ENCODE measurements at places on chromosomes 7 and 10.

DNA sequence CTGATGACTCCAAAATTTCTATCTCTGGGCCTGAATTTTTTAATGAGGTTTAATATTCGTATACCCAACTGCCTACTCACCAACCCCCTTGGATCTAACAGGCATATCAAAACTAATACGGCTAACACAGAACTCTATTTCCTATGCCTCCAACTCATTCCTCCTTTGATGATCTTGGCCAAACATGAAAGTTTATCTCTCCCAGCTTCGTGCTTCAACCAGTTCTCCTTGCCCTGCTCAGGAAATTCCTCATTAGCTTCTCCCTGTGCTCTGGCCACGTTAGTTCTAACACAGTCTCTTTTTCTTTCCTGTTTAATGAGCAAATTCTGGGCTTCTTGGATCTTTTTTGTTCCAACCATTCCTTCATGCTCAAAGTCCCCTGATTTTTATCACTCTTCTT lies 138.9 kb upstream of the PTN start:
- DNase-seq: no peak

DNA sequence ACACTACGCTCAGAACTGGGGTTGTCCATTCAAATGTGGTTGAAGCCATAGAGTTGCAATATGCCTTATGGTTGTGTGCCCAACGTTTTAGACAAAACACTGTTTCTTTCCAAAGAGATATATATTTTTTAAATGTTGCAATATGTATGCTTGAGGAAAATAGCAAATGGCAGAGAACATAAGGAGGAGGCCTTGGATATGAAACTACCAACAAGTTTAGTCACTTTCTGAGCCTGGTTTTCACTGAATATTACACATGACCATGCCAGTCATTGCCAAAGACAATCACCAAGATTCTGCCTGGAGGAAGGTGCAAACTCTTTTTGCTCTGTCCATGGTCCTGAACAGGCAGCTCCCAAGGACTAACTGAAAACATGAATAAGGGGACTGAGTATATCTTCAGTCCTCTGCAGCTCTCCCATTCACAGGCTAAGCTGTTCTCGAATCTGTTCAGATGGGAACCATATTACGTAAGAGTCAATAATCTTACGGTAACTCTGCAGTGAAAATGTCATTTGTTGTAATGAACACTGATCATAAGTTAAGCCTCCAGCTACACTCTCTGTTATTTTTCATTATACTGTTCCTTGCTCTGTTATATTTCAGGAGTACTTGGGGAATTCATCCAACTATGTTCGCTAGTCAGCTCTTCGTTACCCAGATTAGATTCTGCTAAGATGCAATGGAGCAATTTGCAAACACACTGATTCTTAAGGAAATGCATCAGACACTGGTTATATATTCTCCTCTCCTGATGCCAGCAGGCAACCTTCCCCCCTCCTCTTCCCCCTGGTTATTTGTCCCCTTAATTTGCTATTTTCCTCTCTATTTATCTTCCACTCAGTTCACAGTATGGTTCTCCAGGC lies 90.7 kb upstream of the C1QL3 start:
- DNase-seq: no peak

- no peak for DNase-seq
Measured at GRCh38 chr10:47309408-47310089, 9.6 kb downstream of the GDF10 start.

DNA sequence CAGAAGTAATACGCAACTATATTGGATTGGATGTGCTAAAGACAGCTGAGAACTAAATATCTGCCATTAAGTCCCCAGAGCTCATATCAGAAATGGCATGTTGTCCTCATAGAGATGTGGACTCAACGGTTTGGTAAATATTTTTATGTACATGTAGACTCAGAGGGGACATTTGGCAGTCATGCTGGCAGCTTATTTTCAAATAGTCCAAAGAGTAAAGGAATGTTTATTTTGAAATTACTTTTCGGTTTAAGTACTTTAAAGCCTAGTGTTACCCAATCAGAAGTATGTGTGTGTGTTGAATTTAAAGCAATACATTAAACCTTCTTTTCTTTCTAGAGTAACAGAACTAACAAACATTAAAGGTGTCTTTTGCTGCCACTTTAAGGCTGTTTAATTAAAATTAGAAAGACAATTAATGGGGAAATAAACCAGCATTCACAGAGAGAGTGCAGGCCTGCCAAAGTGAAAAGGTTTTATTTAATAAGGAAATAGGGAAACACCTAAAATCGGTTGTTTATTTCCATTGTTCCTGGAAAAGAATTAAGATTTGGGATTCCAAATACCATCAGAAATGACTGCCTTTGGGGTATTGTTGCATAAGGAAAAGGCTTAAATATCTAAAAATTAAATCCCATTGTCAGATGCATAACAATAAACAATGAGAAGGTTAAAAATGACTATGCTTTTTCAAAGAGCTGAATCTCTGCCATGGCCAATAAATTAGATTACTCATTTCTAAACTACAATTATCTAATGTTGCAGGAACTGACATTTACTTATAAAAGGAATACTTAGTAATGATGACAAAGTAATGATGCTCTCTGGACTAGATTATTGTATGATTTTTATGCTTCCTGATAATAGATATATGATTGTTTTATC lies 113.4 kb upstream of the AHR start:
- DNase-seq: no peak

GRCh38 chr7:43163885-43164284 lies 51.4 kb downstream of the HECW1 start:
- no peak for DNase-seq

DNA sequence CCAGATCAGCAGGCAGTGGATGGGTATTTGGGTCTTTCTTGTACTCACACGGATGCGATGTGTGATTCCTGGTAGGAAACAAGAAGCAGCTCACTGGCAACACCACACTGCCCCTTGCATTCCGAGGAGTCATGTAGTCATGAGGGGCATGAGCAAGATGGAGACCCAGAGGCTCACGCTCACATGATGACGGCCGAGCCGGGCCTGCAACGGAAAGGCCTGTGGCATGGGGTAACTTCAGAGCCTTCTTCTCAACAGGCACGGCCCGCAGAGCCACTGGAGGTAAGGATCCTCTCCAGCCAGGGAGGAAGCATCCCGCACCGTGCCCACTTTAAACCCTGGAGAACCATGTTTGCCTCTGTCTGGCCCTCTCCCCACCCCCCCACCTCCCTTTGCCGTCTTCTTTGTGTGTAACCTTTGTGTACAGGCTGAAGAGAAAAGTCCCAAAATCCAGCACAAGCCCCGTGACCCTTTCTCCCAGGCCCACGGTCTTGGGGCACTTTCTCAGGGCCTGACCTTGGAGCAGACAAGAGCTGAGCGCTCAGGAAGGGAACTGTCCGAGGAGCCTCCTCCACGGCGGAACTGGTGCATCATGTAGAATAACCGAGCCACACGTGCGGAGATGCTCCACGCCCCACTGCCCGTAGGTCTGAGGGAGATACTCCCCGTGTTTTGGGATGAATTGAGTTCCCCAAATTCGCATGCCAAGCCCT lies 516.4 kb downstream of the DNAJB6 start:
- DNase-seq: no peak

GRCh38 chr7:31382722-31383121 lies 42.2 kb upstream of the NEUROD6 start:
- no peak for DNase-seq

- DNase-seq: no peak
Measured at GRCh38 chr7:47231032-47231431, 350.9 kb downstream of the TNS3 start.

GRCh38 chr7:121390617-121391016 lies 5.5 kb downstream of the FAM3C start:
- DNase-seq: no peak

DNA sequence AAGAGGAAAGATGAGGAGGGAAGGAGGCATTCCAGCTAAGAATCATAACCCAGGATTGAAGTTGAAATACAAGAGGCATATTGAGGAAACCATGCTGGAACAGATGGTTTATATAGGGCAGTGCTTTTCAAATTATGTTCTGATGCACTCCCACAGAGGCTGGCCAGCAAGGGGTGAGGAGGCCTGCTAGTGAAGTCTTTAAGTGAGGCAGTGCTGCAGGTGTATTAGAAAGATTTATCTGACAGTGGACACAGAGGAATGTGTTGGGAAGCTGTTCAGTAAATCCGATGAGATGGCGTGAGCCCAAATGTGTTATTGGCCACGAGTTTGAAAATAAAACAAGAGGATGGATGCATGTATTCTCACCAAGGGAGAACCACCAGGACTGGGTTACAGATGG lies 28.6 kb downstream of the REEP3 start:
- DNase-seq: no peak

- no peak for DNase-seq
Measured at GRCh38 chr7:154795014-154795413, 207.9 kb downstream of the PAXIP1 start.

- DNase-seq: no peak
Measured at GRCh38 chr7:29071203-29071874, 75.0 kb downstream of the CPVL start.

- DNase-seq: no peak
Measured at GRCh38 chr7:17807242-17807641, 133.1 kb downstream of the SNX13 start.

DNA sequence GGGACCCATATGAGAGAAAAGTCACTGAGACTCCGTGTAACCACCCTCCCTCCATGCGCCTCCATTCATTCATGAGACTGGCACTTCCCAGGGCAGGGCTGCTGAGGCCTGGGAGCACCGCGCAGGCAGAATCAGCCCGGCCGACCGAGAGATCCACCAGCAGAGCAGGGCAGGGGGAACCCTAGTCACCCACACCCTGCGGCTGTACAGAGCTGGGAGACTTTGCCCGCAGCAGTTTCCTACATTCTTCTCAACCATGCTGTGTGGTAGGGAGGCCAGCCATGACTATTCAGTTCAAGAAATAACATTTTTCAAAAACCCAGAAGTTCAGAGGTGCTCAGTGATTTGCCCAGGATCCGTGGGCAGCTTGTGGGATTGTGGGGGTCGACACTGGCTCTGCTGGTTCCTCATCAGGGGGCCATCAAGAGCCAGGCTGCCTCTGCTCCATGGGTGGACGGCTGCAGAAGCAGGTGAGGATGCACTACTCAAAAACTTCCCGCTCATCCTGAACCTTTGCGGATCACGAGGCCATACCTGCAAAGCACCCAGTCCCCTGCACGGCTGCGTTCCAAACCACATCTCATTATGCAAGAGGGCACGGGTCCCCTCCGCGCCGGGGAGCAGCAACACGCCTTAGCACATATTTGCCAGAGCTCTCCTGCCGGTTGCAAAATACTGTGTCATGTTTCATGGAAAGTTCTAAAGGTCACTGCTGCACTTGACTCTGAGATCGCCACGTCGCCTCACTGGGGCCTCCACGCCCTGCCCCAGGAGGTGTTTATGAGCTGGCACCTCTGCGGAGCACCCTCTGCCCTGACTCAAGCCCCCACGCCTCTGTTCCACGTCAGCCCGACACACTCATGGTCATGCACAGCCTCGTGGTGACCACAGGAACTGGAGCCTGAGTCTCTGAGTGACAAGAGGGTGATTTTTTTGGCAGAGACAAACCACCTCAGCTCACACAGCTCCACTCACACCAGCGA lies 132.0 kb downstream of the PRKAG2 start:
- DNase-seq: no peak

GRCh38 chr7:120981888-120982615 lies 6.5 kb upstream of the CPED1 start:
- DNase-seq: no peak

DNA sequence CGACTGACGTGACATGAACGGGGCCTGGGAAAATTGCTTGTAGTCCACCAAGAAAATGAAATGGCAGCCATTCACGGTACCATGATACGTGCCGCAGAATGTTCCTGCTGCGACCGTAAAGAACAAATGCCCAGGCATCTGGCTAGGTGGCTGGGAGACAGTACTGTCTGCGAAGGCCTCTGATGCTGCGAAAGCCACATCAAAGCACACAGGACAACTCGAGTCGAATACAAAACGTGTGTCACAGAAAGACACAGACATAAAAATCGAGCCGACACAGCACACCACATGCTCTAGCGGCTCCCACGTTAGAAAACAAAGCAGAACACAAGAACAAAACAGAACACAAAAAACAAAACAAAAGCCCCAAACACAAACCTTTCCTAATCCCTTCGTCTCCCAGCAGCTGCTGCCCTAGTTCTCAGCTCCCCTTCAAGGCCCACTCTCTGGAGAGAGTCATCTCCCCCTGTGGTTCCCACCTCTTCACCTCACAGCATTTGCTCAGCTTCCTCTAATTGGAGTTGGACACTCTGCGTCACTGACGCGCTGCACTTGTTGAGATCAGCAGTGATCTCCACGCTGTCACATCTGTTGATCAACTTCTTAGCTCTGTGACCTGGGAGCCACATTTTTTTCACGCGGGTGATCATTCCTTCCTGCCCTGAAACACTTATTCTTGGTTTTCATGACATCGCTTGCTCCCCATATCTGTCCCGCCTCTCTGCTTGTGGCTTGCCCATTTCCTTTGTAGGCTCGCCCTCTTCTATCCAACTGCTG lies 112.2 kb downstream of the CLEC2L start:
- peak; percentile 42 for DNase-seq

- DNase-seq: peak; percentile 58
Measured at GRCh38 chr10:70880077-70880534, 8.3 kb downstream of the PCBD1 start.

DNA sequence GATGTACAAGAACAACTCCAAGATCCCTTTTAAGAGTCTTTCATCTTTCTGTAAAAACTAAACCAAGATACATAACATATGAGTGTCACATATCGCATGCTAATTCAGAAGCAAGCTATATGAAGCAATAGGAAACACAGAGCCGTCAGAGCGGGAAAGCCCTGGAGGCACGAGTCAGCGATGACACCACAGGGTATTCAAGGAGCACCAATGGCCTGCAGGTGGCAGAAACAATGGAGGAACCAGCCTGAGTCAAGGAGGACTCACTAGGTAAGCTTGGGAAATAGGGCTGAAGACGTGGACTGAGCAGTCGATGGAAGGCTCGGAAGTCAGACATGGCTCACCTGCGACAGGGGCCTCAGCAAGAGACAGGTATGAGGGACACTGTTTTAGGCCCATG lies 214.4 kb downstream of the FAM107B start:
- peak; percentile 68 for DNase-seq

GRCh38 chr10:71761105-71761511 lies 12.2 kb downstream of the VSIR start:
- peak; percentile 35 for DNase-seq

DNA sequence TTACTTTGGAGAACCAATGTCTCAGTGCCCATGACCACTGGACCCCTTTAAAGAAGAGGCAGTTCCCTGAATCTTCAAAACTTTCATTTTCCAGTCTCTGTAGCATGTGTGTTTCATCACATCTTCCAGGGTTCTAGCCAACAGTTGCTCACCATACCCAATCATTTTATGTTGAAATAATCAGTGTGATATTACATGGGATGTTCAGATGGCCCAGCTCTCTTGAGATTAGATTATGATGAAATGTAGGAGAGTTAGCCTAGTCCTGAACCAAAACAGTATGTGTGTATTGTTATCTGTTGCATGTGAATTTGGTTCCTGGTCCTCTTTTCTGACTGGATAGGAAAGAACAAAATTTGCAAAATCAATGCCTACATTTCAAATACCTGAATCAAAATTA lies 144.5 kb downstream of the ANKRD7 start:
- no peak for DNase-seq

DNA sequence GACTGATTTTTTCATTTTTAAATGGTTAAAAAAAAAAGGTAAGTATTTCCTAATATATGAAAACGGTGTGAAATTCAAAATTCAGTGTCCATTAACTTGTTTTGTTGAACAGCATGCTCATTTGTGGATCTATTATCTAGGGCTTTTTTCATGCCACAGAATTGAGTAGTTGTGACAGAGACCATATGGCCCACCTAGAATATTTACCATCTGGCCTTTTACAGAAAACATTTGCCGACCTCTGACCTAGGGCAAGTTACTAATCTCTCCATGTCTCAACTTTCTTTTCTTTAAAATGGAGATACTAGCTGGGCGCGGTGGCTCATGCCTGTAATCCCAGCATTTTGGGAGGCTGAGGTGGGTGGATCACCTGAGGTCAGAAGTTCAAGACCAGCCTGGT lies 41.3 kb downstream of the GRK5 start:
- no peak for DNase-seq

Measured in stimulated activated CD4-positive, alpha-beta T cell treated with anti-CD3 and anti-CD28 coated beads, Interleukin-12 subunit alpha, Interleukin-12 subunit beta, amount 100 ng/mL, for 24 hours (primary cell).